ENCODE measurements at places on chromosomes 1 and 21.
A peak's percentile ranks its signal among the peaks of the same experiment; 100 is the strongest.

DNA sequence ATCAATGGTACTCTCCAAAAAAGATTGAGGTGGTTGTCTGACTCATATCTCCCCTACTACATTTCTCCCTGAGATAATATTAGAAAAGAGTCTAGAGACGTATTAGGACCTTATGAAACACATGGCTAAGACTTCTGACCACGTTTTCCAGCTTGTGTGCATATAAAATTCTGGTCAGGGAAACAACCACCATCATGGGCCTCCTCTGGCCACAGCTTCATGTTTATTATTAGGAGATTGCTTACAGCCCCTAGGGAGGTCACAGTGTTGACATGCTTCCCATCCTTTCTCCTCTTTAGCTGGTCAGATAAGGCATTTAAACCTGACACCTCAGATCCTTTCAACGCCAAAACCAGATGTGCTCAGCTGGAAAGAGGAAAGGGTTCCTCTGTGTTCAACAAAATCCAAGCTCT, 620.2 kb downstream of the PLPP3 start:
- no peak for DNase-seq

- no peak for DNase-seq
These were observed 109.5 kb downstream of the ERG start for GRCh38 chr21:38388647-38389353.

DNA sequence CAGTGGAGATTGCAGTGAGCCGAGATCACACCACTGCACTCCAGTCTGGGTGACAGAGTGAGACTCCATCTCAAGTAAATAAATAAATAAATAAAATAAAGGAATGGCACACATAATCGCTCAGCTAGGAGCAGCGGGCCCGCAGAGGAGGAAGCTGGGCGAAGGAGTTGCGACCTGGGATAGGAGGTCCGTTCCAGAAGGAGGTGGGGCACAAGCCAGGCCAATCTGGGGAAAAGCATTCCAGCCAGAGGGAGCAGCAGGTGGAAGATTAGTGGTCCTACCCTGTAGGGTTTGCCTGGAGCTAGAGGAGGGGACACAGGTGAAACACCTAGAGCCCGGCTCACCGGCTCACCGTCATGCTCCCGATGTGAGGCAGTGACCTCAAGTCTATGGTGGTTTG, 40.3 kb upstream of the CASZ1 start:
- no peak for DNase-seq

GRCh38 chr1:37347104-37347649, 127.2 kb upstream of the ZC3H12A start:
- DNase-seq = no peak

- peak; percentile 81 for DNase-seq
These were observed 74.6 kb downstream of the USP24 start for GRCh38 chr1:55140546-55140983.

GRCh38 chr1:152460529-152460899, 46.5 kb upstream of the CRNN start:
- DNase-seq = no peak

- DNase-seq = no peak
These were observed 75.6 kb downstream of the PLA2G4A start for GRCh38 chr1:186904361-186904760.
